ENCODE measurements at places on chromosomes 12 and 14.

DNA sequence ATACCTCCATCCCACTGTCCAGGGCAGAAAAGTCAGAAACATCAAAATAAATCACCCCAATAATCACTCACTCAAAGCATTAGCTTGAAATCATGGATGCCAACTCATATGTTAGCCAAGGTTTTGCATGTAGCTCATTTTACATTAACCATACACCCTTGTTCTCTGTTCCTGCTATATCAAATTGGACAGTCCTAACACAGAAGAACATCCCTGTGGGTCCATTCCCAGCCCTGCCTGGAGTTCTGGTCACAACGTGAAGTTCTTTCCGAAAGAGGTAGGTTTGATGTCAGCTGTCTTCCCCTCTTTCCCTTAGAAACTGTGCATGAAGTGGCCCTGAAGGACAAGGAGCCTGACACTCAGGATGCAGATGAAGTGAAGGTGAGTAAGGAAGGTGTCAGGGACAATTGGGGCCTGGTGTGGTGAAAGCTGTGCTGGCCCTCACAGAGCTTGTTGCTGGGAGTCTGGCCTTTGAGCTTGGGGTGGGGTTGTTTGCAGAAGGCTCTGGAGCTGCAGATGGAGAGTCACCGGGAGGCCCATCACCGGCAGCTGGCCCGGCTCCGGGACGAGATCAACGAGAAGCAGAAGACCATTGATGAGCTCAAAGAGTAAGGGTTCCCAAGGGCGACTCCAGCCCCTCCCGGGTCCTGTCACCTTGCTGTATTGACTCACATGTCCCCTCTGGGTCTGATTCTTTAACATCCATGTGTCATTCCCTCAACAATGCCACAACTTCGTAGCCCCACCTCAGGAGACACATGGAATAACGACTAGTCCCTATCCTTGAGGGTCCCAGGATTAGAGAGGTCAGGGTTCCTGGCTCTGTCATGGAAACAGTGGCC is 15.0 kb upstream of the PIP4K2C start:
- no peak for DNase-seq

DNA sequence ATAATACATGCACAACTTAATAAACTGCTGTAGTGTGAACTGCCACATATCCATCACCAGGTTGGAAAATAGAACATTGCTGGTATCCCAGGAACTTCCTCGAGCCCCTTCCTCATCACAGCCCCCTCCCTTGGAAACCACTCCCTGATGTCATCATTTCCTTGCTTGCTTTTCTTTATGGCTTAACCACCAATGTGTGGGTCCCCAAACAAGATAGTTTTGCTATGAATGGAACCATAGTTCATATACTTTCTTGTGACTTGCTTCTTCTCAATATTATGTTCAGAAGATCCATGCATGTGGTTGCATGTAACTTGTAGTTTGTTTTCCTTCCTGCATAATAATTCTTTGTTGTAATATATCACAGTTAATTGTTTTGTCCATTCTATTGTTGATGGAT is 8.9 kb upstream of the WNT5B start:
- no peak for DNase-seq

GRCh38 chr14:72682188-72682587 is 211.7 kb downstream of the DPF3 start:
- peak; percentile 46 for DNase-seq

DNA sequence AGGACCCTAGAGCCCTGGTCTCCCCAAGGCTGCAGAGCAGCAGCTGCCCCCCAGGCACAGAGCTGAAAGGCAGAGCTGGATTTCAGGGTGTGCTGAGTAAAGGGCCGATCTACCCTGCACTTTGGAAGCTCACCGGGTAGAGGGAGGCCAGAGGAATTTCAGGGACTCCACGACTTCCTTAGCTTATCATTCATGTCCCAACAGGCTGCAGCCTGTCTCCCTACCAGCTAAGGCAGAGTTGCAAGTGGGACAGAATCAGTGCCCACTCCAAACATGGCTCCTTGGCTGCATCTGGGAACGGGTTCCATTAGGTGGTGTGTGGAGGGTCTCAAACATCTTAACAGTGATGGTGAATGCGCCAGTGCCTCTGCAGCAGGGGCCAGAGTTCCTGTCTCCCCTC is 27.5 kb downstream of the MMAB start:
- no peak for DNase-seq

DNA sequence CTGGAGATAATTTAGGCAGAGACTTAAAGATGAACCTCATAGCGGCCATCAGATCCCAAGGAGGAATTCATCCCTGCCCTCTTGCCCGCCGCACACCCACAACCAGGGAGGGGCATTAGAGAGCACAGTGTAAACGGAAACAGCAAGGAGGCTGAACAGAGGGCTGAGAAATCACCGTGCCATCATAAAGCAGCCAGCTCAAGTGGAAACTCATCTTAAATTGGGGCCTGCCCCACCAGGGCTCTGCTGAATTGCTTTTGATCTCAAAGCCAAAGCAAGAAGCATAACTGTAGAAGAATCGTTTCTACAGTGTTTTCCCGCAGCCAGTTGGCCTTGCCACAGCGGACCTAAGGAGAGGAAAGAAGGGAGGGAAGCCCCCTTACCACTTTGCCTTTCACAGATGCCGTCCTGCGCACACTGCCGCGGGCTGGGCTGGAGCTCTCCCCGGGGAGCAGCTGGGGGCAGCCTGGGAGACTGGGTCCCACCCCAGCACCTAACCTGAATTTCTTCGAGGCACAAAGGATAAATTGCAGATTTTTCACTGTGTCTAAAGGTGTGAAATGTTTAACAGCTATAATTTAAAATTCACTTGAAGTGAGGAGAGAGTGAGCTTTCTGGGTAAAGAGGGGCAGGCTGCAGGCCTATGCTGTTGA is 51.8 kb upstream of the MMP17 start:
- DNase-seq, result no peak

DNA sequence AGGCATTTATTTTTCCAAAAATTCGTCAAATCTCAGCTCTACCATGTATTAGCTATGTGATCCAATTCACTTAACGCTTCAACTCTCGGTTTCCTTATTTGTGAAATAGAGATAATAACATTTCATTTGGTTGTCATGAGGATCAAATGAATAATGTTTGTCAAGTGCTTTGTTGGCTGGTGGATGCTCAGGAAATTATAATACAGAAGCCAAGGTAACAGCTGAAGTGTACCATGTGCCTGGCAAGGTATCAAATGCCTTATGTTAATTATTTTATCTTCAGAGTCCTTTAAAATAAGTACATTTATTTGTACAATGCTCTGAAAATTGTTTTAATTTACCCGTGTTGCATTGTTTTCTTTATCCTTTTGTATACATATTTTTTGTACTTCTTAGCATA is 6.1 kb upstream of the PRKCH start:
- no peak for DNase-seq

DNA sequence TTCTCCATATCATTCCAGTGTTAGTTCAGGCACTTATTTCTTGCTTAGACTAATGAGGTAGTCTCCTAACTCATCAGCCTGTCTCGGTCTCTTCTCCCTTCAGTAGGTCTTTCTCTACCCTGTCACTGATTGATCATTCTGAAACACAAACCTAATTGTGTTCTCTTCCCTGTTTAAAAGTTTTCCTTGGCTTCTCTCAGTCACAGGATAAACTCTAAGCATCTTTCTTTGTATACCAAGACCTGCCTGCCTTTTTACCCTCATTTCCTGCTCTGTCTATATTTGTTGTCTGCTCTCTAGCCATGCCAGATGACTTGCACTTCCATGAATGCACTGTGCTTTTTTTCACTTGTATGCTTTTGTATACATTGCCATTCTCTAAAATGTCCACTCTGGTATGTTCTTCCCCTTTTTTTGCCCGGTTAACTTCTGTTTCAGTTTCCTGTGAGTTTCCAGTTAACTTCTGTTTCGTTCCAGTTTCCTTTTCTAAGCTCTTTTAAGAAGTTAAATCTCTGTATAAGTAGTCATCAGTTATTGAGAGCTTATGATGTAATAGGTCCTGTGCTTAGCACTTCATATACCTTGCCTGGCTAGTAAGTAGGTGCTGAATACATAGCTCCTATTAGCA is 12.8 kb downstream of the DIP2B start:
- no peak for DNase-seq

DNA sequence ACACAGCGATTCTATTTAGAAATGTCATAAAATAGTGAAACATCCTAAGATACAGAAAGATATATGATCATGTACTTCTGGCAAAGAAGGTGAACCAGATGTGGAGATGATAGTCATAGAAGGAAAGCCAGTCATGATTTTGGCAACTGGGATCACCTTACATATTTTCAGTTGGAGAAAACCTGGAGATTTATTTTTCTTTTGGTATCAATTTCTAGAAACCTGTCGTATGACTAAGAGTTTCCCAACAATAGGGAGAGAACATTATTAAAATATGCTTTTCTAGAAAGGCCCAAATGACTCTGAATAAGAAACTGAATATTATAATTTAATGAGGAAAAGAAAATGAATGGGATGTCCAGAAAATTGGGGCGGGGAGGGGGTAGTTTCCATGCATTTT is 396.4 kb downstream of the ZFP36L1 start:
- no peak for DNase-seq

DNA sequence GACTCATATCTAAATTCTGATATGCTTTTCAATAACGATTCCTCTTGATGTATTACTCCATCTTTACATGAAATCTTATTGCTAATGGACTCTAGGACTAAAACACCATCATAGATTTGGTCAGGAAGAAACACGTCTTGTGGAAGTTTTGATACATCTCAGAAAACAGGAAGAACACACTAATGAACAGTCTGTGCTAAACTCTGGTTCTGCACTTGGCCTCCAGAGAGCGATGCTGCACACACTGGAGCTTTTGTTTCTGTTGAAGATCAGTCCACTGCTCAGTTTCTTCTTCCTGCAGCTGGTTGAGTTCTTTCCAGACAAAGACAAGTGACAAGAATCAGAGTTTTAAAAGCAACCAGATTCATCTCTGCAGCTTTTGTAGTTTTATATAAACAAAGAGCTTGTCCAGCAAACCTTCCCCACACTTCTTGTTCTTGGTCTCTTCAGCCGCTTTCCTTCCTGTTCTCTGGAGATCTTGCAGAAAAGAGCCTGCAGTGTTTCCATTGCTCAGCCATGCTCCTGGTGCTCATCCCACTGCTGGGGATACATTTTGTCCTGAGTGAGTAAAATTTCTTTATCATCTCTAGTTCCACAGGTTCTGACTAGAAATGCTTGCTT is 229.1 kb upstream of the OR4E1 start:
- DNase-seq, result no peak

DNA sequence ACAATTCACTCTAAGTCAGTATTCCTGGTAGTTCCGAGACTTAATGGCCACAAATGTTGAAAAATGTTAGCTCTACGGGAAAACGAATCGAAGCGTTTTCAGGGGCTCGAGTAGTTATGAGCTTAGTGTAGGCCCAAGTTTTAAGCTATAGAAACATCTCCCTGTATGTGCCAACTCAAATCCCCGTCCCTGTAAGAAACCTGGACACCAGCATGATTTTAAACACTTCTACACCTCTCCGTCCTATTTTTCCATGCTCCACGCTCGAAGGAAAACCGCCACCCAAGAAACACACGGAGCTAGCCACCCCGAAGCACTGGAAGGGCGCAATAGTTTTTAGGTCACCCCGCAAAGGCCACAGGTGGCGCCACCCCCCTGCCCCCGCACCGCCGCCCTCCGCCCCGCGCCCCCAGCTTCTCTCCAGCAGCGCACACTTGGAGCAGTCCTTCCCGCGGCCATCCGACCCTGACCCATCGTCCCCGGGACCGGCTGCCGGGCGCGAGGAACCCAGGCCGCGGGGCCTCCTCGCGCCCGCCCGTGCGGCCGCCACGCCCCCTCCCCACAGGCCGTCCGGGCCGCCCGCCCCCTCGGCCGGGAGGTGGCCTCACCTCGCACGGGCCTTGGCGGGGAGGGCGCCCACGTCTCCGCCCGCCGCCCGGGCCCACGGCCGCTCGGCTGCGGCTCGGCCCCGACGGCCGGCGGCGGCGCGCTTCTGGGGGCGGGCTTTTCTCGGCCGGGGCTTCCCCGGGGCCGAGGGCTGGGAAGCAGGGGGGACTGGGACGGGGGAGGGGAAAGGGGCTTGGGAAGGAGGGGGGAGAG is 522 bp downstream of the R3HDM2 start:
- no peak for DNase-seq

DNA sequence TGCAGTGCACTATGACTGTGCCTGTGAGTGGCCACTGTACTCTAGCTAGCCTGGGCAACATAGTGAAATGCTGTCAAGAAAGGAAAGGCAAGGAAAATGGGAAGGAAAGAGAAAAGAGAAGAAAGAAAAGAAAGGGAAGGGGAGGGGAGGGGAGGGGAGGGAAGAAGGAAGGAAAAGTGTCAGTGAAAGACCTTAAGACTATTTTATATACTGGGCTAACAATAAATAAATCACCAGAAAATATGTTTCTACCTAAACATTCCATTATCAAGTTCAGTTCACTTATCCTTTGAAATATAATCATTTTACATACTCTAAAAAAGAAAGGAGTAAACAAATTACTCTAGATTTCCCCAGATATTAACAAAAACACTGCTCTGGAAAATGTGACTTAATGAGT is 22.1 kb downstream of the COCH start:
- DNase-seq, result no peak

DNA sequence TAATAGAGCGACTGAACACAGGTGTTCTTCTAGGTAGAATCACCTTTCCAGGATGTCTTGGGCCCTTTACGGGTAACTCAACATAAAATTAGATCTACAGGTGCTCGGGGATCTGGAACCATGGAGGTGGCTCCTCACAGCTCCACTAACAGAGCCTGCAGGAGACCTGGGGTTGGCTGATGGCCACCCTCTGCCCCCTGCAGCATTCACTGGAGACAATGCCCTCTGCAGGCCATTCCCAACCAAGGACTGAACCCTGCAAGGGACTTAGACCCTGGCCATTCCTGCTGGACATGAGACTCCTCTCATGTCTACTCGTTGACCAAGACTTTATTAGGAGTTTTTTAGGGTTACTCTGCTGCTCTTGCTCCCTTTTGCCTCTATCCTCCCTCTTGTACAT is 58.5 kb upstream of the PPP4R3A start:
- DNase-seq, result no peak

DNA sequence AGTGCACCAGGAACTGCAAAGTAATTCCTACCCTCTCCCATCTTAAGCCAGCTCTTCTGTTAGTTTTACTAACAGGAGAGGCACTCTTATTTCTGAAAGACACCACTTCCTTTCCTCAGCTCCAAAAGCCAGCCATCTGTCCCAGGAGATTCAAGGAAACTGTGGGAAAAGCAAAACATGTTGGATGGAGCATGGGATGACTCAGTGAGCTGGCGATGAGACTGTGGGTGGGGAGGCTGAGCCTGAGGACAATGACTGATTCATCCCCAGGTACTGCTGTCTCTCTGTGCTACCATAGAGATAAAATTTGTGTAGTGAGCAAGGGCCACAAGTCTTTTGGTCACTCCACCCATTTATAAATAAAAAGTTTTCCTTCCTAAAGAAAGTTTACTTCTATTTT is 141.4 kb downstream of the MYRFL start:
- DNase-seq, result no peak
